ENCODE measurements at places on chromosomes 7 and 10.

GRCh38 chr7:3896169-3896765 lies 595.2 kb downstream of the SDK1 start:
- DNase-seq: no peak

DNA sequence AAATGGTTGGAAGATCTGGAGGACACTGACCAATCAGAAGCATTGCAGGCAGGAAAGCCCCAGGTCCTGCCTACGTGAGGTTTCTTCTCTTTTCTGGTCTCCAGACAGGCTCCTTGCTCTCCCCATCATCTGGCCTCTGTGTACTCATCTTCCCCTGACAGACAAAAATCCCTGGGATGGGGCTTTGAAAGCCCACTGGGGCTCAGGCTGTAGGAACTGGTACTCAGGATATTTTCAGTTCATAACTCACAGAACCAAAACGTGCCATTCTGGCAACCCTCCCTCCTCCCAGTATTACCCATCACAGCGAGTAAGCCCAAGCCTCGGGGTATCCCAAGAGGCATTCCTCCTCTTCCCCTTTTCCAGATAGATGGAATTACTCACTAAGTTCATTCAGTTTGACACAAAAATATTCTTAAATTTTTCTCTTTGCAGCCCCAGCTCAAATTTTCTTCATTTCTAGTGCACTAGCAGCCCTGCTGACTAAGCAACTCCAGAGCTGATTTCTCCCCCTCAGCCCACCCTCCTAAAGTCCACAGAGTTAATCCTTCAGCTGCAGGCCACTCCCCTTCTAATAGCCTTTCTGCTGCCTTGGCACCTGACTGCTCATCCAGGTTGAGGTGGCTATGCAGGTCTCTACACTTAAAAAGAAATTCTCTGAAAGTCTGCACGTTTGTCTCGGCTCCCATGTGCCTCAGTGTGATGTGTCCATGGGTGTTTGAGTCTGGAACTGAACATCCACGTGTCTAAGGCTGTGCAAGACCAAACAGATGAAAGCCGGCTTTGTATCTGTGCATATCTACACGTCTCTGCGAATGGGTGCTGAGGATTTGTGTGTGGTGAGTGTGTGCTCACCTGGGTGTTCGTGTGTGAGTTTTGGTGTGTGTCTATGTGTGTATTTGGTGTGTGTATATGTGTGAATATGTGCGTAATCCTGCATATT lies 331.4 kb downstream of the CCSER2 start:
- no peak for DNase-seq

- DNase-seq: peak; percentile 33
Observed at GRCh38 chr7:140676306-140676705, 3.6 kb downstream of the ADCK2 start.

- DNase-seq: no peak
Observed at GRCh38 chr7:22109761-22110160, 164.1 kb upstream of the CDCA7L start.

DNA sequence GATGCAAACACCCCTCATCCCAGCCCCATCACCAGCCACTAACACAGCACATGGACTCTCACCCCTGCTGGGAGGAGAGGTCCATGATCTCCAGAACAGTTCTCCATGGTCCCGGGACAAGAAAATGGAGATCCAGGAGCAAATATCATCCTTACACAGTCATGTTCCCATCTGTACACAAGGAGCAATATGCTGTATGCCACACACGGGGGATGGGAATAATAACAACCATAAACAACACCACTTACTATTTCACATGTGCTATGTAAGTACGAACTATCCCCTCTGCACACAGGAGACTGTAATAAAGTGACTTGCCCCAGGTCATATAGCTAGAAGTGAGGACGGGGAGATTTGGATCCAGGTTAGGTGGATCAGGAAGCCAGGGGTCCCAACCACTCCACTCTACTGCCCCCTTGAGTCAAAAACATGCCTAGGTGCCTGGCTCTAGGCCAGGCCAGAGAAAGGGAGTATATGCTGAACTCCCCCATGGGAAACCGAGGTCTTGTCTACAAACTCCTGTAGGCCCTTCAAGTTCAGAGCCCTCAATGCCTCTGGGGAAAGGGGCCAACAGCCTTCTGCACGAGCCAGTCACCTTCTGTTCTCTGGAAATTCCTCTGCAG lies 34.1 kb downstream of the LRRC20 start:
- no peak for DNase-seq

- DNase-seq: no peak
Observed at GRCh38 chr10:14616955-14617730, 157.6 kb downstream of the FAM107B start.

DNA sequence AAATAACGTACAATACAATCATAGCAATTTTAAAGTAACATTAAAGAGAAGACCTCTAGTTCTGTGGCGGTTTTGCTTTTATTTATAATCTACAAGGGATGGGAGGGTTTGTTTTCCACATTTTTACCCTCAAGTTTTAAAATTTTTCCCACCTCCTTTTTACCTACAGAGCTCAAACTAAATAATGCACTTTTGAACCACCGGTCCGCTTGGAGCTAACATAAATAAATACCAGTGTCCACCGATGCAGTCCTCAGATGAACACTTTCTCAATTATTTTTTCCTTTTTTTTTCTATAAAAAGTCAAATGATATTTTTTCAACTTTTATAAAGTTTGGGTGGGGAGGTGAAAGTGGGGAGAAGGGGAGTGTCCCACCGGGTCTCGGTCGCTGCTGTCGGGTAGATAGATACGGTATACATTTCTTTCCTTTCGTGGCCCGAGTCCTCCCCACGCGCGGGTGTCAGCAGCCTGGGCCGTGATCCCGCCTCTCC lies 3.3 kb downstream of the ZNF503 start:
- no peak for DNase-seq

DNA sequence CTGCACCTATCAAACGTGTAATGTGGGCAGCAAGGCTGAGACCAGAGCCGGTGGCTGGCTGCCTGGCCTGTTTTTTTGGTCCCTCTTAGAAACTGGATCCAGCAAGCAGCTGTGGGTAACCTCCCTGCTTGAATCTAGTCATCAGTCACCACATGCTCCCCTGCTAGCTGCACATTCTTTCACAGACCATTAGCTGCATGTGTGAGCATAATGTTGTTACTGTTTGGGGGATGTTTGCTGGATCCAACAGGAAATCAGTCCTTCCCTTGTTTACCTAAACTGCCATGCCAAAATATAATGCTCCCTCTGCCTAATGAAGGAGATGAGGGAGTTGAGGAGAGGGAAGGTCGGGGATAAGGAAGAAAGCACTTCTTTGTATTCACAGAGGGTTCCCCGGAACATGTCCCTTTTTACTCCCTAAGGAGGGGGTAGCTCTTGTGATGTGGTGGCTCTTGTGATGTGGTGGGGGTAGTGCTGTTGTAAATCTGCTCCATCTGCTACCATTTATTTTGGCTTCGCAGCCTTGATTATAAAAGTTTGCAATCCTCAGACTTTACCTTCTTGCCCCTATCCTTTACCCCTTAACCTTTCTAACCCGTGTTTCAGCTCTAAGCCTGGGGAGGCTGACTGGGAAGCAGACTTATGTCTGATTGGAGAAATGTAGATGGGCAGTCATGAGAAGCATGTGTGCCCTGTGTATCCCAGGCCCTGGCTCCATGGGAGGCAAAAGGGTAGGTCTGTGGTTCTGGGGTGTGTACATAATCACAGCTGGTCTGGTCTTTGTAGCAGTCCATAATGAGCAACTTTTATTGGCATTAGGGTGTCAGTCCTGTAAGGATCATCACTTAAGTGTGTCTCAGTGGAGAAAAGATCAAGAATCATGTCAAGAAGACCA lies 20.8 kb downstream of the LOXL4 start:
- no peak for DNase-seq

- no peak for DNase-seq
Observed at GRCh38 chr7:158613481-158613880, 25.9 kb upstream of the PTPRN2 start.

- no peak for DNase-seq
Observed at GRCh38 chr10:68633281-68633680, 73.1 kb downstream of the TET1 start.

DNA sequence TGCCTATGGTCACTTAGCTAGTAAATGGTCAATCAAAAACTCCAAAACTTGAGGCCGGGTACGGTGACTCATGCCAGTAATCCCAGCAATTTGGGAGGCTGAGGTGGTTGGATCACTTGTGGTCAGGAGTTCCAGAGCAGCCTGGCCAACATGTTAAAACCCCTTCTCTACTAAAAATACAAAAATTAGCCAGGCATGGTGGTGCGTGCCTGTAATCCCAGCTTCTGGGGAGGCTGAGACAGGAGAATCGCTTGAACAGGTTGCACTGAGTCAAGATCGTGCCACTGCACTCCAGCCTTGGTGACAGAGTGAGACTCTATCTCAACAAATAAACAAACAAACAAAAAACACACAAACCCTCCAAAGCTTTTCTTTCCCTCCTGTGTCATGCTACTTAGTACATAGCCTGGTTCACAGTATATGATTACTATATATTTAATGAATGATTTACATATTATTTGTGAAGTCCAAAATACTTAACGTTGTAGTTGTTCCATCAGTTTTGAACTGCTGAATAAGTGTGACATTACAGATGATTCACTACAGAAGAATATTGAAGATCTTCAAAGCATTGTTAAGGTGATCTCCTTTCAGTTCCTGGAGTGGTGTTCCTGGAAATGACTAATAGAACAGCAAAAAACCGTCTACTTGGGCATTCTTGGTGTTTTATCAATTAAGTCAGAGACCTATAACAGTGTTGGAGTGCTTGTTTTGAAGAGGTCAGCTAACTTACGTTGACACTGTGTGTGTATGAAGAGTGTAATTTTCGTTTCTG lies 72.9 kb downstream of the ADK start:
- DNase-seq: no peak

- no peak for DNase-seq
Observed at GRCh38 chr7:73931502-73931901, 70.5 kb downstream of the TMEM270 start.

DNA sequence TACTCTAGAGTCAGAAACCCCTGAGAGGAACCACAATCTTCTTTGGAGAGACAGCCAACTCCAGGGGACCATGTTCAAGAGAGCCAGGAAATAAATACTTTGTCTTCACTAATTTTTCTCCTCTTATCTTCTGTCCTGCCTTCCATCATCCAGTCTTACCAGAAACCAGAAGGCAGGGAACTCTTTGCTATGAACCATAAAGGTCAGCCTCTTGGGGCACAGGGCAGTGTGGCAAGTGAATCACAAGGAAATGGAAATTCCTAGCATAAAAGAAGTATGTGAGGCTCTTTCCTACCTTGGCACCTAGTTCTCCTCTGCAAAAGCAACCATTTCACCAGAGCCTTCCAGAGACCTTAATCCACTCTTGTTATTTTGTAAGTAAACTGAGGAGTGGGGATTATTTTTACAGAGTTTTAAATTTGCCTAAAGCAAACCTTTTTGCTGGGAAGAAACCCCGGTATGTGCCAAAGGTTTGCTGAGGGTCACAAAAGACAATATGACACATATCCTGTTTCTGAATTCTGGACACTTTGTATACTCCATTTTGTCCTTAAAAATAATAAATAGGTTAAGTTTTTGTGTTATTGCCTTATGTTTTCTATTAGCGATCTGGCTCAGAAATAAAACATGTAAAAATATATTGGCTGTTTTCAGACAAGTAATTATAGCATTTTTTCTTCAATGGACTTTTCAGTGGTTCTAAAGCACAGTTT lies 87.1 kb downstream of the ADAM22 start:
- no peak for DNase-seq

- no peak for DNase-seq
Observed at GRCh38 chr10:57925045-57925444, 342.6 kb downstream of the IPMK start.

GRCh38 chr7:158395780-158396278 lies 191.8 kb downstream of the PTPRN2 start:
- no peak for DNase-seq

DNA sequence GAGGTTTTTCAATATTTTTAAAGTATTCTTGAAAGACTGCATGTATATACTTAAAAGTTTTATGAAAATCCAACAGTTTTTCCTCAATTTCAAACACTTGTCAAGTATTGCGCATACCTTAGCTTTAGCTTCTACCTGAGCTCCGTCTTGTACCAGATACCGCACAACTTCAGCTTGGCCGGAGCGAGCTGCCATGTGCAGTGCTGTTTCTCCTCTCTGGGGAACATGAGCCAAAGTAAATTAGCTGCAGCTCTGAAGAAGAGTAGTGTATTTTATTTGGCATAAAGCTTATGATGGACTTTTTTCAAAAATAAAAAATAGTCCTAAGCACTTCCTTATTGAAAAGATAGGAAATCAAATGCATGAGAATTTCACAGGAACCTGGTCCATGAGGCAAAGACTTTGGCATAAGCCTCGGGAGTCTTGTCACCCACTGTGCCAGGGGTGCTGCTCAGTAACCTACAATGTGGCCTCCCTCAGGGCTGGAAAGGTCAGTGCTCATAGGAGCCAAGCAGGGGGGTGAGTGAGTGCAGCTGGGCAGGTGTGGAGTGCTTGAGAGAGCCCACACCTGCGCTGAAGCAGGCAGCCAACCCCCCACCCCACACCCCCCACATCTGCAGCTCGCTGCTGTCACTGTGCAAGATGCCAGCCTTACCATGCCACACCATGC lies 189.5 kb downstream of the ANK3 start:
- DNase-seq: no peak
